ENCODE measurements at places on chromosomes 5 and 9.

DNA sequence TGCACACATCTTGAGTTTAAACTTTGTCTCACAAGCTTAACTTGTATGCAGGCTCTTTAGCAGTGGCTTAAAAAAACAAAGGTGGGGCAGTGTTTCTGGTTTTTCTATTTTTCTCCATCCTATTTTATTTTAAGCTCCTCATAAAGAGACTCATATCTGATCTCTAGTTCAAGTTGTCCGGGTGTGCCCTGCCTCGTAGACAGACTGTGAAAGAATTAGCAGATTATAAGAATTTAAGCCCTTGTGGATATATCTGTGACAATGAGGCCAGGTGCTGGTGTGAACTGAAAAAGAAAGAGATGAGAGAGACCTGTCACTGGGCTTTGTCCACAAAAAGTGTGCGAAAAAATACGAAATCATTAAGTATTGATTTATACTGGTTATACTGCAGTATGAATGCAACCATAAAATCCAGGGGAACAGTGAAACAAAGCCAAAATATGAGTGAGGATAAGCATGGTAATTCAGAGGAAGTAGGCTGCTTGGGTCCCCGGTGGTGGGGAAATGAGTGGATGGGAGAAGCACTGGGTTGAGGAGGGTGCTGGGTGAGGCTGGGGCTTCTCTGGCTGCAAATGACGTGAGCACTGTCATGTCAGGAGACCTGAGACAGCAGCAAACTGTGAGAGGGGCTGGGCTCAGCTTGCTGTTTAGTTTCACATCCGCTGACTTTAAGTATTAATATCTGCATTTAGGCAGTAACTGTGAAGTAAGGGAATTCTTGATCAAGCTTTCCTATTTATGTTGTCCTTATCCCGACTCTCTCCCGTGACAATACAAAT is 179.7 kb upstream of the ANKRD55 start:
- DNase-seq, result no peak

DNA sequence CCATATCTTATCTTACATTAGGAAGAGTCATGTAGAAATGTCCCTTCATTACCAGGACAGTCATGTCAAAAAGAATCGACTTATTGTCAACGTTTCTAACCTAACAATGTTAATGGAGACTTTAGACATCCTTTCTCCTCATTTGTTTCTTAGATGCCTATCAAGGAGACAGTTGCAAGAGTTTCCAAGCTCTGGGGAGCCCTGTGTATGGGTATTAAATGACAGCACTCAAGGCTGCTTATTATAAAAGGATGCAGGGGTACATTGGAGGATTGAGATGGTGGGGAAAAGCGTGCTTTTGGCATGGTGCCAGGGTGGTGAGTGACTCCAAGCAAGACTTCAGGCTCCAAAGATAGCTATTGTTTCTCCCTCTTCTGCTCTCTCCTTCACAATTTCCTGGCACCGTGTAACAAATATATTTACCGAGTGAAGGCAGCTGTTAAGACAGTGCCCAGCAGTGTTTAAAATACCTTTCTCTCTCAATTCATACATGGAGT is 461.3 kb upstream of the CLINT1 start:
- no peak for DNase-seq

DNA sequence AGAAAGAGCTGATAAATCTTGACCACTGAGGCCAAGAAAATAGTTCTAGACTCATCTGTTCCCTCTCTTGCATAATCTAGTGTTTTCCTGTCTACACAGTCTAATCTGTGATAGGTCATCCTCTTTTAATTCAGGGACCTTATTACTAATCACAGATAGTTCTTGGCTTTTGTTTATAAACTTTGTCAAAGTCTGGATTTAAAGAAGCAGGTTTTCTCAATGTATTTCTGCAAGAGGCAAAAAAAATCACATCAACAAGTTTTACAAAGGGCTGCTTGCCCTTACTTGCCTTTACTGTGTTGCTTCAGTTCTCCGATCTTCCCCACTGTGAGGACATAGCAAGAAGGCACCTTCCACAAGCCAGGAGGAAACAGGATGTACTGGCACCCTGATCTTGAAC is 43.9 kb upstream of the MTAP start:
- no peak for DNase-seq

- DNase-seq, result peak; percentile 29
Measured at GRCh38 chr9:6758498-6759184, 868 bp downstream of the KDM4C start.

GRCh38 chr5:58259685-58260152 is 200.2 kb downstream of the PLK2 start:
- peak; percentile 50 for DNase-seq

GRCh38 chr5:180495991-180496741 is 2.0 kb downstream of the CNOT6 start:
- no peak for DNase-seq

DNA sequence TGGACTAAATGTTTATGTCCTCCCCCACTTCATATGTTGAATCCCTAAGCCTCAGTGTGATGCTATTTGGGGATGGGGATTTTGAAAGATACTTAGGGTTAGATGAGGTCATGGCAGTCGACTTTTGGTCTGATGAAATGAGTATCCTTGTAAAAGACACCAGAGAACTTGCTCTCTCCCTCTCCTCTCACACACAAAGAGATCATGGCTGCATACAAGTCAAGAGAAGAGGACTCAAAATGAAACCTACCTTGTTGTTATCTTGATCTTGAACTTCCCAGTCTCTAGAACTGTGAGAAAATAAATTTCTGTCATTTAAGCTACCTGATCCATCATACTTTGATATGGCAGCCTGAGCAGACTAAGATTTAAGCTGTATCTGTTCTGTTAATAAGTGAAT is 144.0 kb upstream of the HAPLN1 start:
- no peak for DNase-seq

GRCh38 chr5:159301466-159301865 is 28.8 kb downstream of the IL12B start:
- DNase-seq, result no peak

GRCh38 chr9:14136646-14137370 is 177.1 kb downstream of the NFIB start:
- no peak for DNase-seq

DNA sequence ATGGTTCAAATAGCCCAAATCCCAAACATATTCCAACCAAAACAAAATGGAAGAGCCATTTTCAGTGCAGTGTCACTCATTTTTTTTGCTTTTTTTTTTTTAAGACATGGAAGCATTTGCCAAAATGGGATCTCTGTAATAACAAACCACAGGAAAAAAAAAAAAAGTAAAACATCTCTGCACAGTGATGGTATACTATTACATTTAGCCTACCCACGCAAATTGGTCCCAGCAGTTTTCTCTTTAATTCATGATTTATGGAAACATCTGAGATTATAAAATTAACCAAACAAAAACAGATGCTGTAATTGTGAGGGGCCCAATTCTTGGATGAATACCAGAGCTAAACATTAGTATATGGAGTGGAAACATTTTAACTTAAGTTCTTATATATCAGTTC is 566.6 kb downstream of the ZNF608 start:
- no peak for DNase-seq

- DNase-seq, result no peak
Measured at GRCh38 chr5:135075621-135076020, 41.6 kb upstream of the PITX1 start.

DNA sequence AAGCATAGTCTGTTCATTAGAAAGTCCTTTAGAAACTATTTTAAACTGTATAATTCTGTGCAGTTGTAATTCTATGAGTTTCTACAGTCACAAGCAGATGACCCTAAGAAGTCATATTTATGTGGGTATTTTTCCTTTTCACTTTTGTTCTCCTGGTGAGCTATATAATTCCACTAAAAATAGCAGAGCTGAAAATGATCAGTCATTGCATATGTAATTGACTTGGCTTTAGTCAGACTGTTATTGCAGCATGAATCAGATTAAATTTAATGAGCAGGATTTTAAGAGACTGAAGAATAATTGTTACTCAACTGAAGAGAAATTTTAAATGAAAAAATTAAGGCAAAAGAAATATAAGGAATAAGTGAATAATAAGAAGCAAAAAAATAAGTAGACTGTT is 108.5 kb downstream of the MTREX start:
- no peak for DNase-seq

GRCh38 chr5:133696782-133697507 is 84.6 kb upstream of the FSTL4 start:
- no peak for DNase-seq

DNA sequence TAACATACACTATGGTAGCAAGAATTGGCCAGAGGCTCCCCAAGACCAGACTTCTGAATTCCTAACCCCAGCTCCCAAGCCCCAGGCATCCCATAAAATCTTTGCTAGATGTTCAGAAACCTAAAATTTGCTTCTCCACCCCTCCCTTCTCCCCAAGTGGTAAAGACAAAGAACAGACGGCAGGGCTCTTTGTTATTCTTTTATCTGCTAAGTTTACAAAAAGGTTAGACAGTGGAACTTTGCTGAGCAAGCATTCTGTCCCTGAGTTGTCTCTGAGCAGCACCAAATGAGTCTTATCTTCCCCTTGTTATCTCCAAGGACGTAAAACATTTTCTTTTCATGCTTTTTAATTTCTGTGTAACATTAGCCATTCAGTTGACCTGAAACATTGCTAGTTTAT is 30.2 kb downstream of the TJP2 start:
- DNase-seq, result no peak

- DNase-seq, result no peak
Measured at GRCh38 chr9:107178293-107178692, 104.8 kb upstream of the RAD23B start.

GRCh38 chr5:5409151-5409810 is 13.2 kb upstream of the ICE1 start:
- no peak for DNase-seq

DNA sequence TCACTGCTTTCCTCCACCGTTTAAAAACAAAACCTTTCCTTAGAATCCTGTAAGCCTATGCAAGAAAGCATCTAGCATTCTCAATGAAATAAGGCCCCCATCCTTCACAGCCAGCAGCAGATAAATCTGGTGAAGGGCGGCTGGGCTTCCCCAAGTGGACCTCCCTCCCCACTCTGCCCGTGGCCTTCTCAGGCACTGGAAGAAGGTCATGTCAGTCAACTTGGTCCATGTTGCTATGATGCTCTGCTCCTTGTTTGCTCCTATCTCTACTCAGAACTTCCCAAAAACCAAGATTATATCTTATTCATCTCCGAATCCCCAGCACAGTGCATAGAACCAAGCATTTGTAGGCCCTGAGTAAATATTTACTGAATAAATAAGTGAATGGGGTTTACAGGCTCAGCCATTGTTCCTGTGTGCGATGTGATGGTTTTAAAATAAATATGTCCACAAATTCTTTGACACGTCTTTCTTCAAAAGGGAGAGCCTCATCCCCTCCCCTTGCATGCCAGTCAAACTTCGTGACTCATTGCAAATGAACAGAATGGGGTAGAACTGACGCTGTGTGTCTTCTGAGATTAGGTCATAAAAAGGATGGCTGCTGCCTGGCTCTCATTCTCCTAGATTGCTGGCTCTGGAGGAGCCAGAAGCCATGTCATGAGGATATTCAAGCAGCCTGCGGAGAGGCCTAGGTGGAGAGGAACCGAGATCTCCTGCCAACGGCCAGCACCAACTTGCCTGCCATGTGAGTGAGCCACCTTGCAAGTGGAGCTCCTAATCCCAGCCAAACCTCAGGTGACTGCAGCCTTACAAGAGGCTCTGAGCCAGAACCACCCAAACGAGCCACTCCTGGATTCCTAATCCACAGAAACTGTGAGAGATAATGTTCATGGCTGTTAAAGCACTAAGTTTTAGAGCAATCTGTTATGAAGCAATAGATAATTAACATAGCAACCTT is 70.5 kb downstream of the MED27 start:
- no peak for DNase-seq

- no peak for DNase-seq
Measured at GRCh38 chr9:132171702-132172101, 9.8 kb downstream of the NTNG2 start.

DNA sequence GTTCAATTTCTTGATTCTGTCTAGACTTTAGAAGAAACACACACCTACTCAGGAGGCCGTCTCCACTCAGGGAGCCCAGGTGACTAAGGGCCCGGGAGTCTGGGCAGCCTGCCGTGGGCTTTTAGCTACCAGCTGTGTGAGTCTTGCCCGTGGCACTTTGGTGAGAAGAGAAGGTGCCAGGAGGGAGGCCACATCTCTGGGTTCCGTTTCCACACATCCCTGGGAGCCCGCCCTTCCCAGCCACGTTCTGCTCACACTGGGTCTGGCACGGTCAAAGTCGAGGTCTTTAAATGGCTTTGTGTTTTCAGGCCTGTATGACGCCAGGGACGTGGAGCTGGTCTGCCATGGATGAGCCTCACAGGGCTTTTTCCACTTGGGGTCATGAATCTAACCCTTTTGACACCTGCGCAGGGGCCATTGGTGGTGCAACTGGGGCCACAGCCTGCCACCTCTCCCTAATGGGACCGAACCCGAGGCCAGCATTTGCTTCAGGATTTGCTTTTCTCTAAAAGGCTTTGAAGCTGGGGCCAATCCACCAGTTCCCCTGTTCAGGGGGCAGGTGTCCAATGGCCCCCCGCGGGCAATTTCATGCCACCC is 17.2 kb upstream of the FCN2 start:
- no peak for DNase-seq

DNA sequence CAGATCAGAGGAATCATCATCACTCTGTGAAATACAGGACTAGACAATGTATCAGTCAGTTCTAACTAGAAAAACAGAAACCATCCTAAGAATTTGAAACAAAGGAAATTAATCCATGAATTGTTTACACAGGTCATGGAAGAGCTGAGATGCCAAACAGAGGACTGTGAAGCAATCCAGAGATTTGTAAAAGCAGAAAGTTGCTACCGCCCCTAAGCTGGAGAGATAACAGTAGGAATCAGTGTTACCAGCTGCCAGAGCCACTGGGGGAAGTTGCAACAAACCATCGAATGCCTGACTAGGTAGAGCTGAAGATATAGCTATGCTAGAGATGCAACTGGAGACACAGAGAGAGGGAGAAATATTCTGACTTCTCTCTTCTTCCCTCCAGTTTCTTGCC is 10.4 kb upstream of the MIER3 start:
- no peak for DNase-seq

DNA sequence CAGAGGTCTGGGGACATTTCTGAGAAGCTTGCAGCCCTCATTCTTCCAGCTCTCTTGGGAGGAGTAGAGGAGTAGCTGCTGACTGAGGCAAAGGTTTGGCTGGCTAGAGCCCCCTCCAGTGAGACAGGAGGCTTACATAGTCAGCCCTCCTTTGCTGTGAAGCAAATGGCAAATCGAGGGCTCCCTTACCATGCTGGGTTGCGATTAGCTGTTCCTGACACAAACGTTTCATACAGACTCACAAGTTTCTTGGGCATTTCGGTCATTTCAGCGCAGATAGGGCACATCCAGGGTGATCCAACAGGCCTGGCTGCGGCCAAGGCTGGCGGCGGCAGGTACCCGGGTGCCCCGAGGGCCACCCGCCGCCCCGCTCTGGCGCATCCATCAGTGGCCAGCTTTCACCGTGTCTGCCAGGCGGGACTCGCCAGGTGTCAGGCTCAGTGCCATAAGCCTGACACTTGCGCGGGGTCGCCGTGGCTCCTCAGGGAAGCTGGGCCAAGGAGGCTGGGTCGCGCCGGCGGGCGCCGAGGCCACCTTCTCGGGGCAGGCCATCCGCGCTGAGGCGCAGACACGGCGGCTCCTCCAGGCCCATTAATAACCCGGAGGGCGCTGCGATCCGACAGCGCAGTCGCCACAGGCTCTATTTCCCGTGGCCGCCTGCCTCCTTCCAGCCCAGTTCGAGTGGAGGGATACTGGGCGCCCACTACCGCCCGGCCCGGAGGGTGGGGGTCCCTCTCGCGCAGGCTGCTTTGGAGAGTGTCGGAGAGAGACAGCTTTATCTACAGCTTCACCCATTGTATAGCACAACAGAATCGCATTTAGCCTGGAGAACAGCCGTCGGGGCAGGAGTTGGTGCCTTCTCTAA is 9.1 kb downstream of the PRDM6 start:
- no peak for DNase-seq

- DNase-seq, result no peak
Measured at GRCh38 chr5:96023518-96023917, 61.9 kb upstream of the ELL2 start.
